ENCODE measurements at places on chromosomes 12 and 14.

DNA sequence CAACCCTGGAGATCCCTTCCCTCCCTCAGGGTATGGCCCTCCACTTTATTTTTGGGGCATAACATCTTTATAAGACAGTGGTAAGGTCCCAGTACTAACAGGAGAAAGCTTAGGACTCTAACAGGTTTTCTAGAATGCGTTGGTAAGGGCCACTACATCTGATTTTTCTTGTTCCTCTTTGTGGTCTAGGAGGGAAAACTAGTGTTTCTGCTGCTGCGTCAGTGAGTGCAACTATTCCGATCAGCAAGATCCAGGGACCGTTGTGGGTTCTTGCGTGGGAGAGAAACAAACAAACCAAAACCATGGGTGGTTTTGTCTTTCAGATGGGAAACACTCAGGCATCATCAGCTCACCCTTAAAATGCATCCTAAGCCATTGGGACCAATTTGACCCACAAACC lies 123.6 kb upstream of the SLC16A7 start:
- no peak for DNase-seq

GRCh38 chr14:73753887-73754795 lies 40.0 kb upstream of the PNMA1 start:
- no peak for DNase-seq

GRCh38 chr12:117013726-117014125 lies 85.5 kb downstream of the TESC start:
- DNase-seq: no peak

- DNase-seq: no peak
Measured at GRCh38 chr12:113735131-113735530, 231.0 kb downstream of the RBM19 start.

GRCh38 chr12:26126340-26127284 lies 1.8 kb upstream of the BHLHE41 start:
- DNase-seq: no peak

GRCh38 chr12:93323625-93324329 lies 53.9 kb upstream of the NUDT4 start:
- DNase-seq: no peak

- no peak for DNase-seq
Measured at GRCh38 chr12:8968761-8969160, 19.3 kb upstream of the M6PR start.

DNA sequence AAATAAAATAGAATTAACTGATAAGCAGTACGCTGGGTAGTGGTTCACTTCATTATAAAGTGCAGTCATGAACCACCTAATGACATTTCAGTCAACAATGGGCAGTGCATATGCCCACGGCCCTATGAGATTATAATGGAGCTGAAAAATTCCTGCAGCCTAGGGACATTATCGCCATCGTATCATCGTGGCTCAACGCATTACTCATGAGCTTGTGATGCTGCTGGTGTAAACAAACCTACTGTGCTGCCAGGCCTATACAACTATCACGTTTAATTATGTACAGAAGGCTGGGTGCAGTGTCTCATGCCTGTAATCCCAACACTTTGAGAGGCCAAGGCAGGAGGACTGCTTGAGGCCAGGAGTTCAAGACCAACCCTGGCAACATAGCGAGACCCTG lies 62.3 kb upstream of the TMEM263 start:
- DNase-seq: no peak

- DNase-seq: no peak
Measured at GRCh38 chr12:78797196-78797931, 67.2 kb upstream of the SYT1 start.

- DNase-seq: no peak
Measured at GRCh38 chr14:55904086-55904485, 214.1 kb upstream of the PELI2 start.

DNA sequence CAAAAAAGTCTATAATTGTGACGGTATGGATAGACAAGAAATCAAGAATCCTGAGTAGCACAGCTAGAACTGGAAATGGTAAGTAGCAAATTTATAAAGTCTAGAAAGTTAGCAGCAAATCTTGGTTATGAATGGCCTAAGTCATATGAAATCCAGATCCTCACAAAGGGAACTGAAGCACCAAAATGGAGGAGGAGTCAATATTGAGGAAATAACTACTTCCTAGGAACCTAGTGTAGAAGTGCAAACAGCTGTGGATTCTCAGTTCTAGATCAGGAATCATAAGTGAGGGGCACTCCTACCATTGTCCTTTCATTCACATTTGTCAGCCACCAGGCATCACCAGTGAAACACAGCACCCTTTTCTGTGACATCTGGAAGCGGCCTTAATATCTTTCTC lies 202.2 kb upstream of the DCN start:
- no peak for DNase-seq

DNA sequence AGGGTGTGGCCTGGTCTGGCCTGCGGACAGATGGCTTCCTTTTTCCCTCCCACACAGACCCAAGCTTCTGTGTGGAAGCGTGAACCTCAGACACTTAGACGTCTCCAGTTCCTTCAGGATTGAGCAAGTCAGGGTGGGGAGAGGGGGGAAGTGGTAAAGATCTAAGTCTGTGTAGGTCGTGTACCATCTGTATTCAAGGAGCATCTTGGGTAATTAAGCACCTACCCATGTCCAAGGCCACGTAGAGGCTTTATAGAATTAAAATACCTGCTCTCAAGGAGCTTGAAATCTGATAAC lies 1.7 kb downstream of the AVIL start:
- DNase-seq: no peak

- DNase-seq: peak; percentile 23
Measured at GRCh38 chr14:66070542-66071319, 415.4 kb upstream of the CCDC196 start.

- DNase-seq: no peak
Measured at GRCh38 chr14:81406863-81407262, 6.7 kb upstream of the STON2 start.

- no peak for DNase-seq
Measured at GRCh38 chr14:51093371-51094281, 1.3 kb downstream of the TRIM9 start.

GRCh38 chr12:117365049-117365616 lies 3.7 kb upstream of the NOS1 start:
- no peak for DNase-seq

Data from stimulated activated CD8-positive, alpha-beta memory T cell treated with anti-CD3 and anti-CD28 coated beads, Interleukin-15, amount 100 ng/mL, for 48 hours (primary cell).